ENCODE measurements at places on chromosomes 4 and X. TPM values are rescaled to one million over a fixed set of nuclear protein-coding genes. Genes with fewer than 3 reads are reported as not detected.

DNA sequence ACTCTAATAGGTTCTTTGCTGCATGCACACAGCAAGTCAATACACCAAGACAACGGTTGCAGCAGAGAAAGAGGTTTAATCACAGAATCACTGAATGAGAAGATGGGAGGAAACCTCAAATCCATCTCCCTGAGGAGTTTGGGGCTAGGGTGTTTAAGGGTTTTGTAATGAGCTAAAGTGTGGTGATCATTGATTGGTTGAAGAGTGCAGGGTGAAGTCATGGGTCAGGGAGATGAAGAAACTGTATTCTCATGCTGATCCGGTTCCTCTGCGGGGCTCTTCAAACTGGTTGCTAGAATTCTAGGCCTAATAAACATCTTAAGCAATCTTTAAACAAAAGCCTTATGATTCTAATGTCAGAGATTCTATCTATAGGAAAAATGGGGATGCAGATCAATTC is 432.5 kb upstream of the FAM47C start:
- no peak for DNase-seq

DNA sequence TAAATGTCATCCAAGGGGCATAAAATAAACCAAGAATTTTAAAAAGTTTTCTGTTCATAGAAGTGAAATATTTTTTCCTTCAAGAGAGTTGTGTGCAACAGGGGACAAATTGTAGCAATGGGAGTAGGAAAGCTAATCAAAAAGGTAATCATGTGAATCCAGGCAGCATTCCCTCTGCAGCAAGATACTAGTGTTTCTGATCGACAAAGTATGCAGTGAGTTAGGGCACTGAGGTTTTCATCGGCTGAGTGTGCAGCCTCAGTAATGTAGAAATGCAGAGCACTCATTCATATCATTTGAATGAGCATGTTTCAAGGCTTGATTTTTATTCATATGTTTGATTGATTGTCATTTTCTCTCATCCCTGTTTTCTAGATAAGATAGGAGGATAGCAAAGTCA is 321.7 kb downstream of the PCDH7 start:
- DNase-seq, result no peak

- DNase-seq, result no peak
These were observed 98.7 kb downstream of the TMEM131L start for GRCh38 chr4:153564630-153565525.

GRCh38 chr4:147732518-147733235 is 789 bp downstream of the ARHGAP10 start:
- DNase-seq, result peak; percentile 15

Gene FAM149A
- 1.4 TPM for polyA plus RNA-seq
